Tongue (tissue), 3 donors: ENCODE measurements at places on chromosomes 7 and 10. TPM values are rescaled to one million over a fixed set of nuclear protein-coding genes. Genes with fewer than 3 reads are reported as not detected.

The ASIC3 gene
- total RNA-seq: 0.51 TPM

The SMKR1 gene
- total RNA-seq: not detected

The WIPF3 gene
- 3.4 TPM for total RNA-seq

The GIMAP2 gene
- 14.8 TPM for total RNA-seq

The MRC1 gene
- 8.7 TPM for total RNA-seq

The CPED1 gene
- 32.3 TPM for total RNA-seq
